Right atrium auricular region (tissue), 2 donors: ENCODE measurements at places on chromosomes 5 and 9.

DNA sequence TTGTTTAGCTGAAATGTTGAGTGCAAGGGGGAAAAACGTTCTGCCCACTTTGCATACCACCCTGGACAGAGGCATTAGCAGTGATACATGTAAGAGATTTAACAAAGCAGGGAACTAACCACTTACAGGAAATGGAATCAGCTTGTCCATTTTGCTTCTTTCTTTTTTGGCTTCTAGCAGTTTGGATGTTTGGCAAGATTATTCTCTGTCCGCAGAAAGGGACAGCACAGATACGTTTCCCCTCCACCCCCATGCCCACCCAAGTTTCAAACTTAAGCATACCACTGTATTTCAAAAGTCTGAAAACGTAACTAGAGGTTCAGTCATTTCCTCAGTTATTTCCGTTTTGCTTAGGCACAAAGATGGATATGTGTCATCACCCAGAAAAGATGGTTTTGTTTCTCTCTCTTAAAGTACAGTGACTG, 118.4 kb downstream of the GDNF start:
- no peak for DNase-seq

DNA sequence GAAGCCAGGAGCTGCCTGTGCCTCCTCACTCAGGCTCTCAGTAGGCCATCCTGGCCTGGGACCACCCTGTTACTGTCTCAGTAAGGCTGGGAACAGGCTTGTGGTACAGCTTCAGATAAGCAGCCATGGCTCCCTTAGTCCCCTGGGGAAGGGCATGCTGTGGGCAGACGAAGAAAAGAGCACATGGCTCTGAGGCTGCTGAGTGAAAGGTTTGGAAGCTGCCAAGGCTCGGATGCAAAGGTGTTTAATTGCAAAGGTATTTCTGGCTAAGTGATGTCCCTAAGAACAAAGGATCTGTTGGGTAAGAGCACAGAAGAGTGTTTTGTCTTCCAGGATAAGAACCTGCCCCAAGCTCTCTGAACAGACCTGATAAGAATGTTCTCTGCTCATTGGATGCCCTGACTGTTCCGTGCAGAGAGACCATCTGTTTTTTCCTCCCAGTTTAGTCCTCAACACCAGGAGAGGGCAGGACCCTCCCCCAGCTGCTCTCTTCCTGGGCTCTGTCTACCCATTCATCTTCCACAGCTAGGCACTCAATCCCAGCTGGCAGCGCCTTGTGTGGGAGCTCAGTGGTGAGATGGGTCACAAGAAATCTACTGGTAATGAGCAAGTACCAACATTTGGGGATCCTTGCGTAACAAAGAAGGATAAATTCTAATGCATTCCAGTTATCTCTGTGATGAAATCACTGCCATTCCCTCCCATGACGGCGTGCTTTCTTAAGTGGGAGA, 17.7 kb downstream of the ANGPTL2 start:
- no peak for DNase-seq

DNA sequence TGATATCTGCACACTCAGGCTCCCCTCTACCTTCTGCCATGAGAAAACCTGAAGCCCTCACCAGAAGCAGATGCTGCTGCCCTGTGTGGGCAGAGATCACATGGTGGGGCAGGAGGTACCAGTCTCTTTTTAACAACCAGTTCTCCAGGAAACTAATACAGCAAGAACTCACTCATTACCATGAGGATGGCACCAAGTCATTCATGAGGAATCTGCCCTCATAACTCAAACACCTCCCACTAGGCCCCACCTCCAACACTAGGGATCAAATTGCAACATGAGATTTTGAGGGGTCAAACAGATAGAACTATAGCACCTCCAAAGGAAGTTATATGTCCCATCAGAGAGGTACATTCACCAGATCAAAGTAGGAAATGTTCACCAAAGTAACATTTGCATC, 136.3 kb upstream of the SHB start:
- no peak for DNase-seq

- DNase-seq, result peak; percentile 30
Measured at GRCh38 chr9:38089387-38090165, 20.5 kb upstream of the SHB start.

- DNase-seq, result no peak
Measured at GRCh38 chr9:131781069-131781468, 41.2 kb upstream of the RAPGEF1 start.

- peak; percentile 40 for DNase-seq
Measured at GRCh38 chr5:171710451-171711024, 75.1 kb upstream of the SMIM23 start.

GRCh38 chr5:7927466-7928375, 58.8 kb downstream of the MTRR start:
- DNase-seq, result no peak
